ENCODE measurements at places on chromosomes 5 and 9.
A peak's percentile ranks its signal among the peaks of the same experiment; 100 is the strongest.

- no peak for DNase-seq
Measured at GRCh38 chr9:133304158-133304470, 29.1 kb upstream of the ABO start.

GRCh38 chr9:101860920-101861319 lies 122.5 kb upstream of the GRIN3A start:
- no peak for DNase-seq

- DNase-seq, result no peak
Measured at GRCh38 chr5:111960476-111961215, 203.7 kb upstream of the NREP start.

GRCh38 chr5:173501922-173502321 lies 114.5 kb downstream of the BOD1 start:
- no peak for DNase-seq

GRCh38 chr9:114034196-114034595 lies 43.9 kb downstream of the AMBP start:
- DNase-seq, result no peak

- no peak for DNase-seq
Measured at GRCh38 chr9:134436911-134437310, 110.7 kb downstream of the RXRA start.

- DNase-seq, result no peak
Measured at GRCh38 chr5:117859176-117859575, 1129.2 kb downstream of the DTWD2 start.

GRCh38 chr5:154771383-154771901 lies 16.3 kb downstream of the LARP1 start:
- DNase-seq, result no peak

DNA sequence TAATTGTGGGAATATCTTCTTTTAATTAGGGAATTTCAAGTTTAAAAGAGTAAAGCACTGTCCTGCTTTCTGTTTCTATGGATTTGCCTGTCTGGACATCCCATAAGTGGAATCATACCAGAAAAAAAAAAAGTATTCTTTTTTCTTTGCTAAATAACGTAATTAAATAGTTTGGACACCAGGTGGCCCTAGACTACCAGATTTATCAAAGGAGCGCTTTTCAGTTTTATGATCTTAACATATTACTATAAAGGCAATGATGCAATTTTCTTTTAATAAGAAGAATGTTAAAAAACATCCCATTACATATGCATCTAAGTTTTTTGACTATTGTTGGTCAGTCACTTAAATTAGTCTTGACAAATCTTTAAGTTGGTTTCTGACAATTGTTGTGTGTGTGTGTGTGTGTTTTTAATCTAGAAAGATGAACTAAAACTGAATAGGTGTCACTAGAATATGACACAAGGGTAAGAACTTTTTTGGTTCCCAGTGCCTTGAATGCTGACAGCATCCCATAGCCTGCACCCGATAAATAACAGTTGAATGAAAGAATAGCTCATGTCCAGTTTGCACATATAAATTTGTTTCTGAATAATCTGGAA lies 49.5 kb downstream of the C5orf22 start:
- DNase-seq, result no peak

GRCh38 chr9:132837501-132838286 lies 40.4 kb downstream of the AK8 start:
- DNase-seq, result no peak

DNA sequence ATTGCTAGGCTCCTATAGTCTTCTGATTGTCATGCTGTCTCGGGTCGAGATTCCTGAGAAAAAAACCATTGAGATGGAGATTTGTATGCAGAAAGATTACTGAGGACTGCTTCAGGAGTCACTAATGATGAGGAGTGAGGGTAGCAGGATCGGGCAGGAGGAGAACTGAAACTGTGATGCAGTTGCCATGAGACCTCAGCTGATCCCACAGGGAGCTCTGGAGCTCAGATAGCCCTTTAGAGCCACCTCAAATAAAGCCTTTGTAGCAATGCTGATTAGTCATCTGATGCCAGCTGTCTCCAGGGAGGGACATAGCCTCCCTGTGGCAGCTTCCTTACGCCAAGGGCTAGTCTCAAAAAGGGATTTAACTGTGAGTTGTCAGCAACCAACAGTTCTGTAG lies 256.9 kb downstream of the DMAC1 start:
- DNase-seq, result no peak

DNA sequence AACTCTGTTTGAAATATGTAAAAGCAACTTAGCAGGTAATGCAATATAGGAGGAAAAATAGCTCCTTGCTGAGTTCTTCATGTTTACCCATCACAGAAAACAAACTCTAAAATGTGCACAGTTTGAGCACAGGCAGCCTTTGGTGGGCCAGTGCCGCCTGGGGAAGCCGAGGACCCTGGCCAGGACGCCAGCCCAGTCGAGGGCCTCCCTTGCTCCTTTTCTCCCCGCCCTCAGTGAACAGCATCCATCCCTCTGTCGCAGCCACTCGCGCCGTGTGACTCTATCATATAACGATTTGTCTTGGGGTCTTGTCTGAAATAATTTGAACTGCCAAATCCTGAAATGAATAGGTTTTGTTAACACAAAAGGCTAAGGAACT lies 286.7 kb upstream of the IRX4 start:
- no peak for DNase-seq

DNA sequence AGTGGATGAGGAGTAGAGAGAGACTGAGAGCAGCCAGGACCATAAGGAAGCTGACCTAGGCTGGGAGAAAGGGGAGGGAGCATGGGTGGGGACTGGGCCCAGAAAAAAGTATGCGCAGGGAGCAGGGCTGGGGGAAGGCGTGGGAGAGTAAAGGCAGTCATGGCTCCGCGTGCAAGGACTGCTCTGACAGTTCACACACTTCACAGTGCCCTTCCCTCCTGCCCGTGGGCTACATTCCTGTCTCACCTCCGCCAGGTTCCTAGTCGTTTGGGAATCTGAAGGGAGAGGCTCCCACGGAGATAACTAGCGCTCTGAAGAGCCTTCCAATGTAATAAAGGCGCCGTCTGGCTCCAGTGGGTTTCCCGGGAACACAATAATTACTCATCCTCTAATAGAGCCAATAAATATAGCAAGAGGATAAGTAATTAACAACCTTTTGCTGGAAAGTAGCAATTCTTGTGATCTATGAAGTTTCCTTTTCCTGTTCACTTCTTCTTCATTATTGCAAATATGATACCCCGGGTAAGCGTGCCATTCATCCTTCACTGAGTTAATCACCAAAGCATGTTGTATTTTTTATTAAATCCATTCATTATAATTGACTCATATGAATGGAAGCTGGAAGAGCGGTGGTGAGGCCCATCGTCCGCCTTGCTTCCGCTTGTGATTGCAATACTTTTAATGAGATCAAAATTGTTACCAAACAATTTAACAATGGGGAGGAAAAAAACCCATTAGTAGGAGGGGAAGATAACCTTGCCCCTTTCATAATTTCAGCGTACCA lies 39.3 kb downstream of the TTLL11 start:
- no peak for DNase-seq

- peak; percentile 4 for DNase-seq
Measured at GRCh38 chr5:35651002-35651756, 33.5 kb downstream of the SPEF2 start.

DNA sequence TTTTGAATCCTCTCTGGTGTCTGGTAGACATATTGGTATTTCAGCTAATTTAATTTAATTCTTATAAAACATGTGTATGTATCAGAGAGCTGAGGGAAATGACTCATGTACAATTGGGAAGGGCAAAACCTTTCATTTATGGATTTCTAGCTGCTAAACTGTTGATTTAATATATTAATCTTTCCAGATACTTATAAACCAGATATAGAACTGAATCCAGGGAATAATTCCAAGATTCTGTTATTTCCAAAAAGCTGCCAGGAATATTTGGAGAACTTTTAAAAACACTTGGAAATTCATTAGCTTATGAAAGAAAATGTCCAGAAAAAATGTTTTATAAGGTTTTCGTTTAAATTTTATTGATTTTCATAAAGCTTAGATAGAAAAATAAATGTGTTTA lies 295.5 kb downstream of the YTHDC2 start:
- DNase-seq, result no peak

GRCh38 chr9:88692827-88693226 lies 157.8 kb downstream of the NXNL2 start:
- DNase-seq, result no peak

- no peak for DNase-seq
Measured at GRCh38 chr5:116448450-116448849, 126.2 kb downstream of the SEMA6A start.

DNA sequence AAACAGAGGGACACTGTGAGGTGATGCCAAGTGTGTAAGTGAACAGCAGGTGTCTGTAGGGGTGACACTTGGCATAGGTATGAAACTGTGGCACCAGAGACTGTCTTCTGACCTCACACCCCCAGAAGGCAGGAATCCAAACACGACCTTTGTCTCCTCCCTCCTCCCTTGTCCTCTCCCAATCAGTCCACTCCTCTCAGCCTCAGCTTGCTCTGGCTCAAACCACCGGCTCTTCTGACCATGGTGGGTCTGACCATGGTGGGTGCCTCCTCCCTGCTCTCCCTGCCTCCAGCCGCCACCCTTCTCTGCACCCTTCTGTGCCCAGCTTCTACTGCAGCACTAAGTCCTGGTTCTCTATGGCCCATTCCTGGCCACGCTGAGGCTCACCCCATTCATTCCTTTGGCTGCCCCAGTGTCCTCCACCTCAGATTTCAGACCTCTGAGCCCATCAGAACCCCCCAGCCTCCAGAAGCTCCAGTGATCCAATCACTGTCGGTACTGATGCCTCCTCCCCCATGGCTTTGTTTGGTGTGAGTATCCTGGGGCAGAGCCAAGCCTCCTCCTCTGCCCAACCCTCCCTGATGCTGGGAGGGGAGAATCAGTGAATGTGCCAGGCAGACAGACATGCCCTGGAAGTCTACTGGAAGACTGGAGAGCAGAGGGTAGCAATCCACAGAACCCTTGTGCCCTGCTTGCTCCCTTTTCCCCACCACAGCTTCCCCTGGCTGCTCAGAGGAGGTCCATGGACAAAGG lies 1.7 kb upstream of the ARID3C start:
- no peak for DNase-seq

GRCh38 chr5:117486261-117486660 lies 911.6 kb upstream of the SEMA6A start:
- DNase-seq, result no peak

DNA sequence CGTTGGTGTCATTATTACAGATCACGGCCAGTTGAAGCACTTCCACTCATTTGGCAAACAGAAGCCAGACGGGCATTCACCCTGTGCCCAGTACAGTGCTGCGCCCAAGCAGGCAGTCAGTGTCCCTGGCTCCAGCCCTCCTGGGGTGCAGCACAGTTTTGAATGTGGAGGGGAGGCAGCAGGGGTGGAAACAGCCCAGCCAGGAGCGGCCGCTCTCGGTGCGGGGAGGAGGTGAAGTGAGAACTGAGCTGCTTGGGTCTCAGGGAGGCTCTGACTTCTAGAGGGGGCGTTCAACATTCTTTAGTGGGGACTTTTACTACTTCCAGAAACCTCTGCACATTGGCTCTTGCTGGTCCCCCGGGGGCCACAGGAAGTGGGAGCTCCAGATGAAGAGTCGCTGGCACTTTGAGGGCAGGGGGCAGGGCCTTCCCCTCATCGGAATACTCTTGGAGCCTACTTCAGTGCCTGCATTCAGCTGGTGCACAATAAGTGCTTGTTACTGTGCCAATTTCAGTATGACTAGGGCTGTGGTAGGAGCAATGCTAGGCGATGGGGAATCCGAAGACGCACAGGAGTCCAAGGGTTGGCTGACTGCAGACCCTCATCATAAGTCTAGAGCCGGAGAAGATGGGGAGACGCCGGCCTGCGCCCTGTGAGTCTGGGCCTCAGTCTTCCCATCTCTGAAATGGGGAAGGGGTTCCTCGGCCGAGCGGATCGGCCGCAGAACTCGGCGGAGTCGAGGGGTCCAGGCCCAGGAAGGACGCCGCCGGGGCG lies 492 bp upstream of the NEK6 start:
- no peak for DNase-seq

GRCh38 chr5:73661753-73662152 lies 35.8 kb downstream of the ARHGEF28 start:
- no peak for DNase-seq

DNA sequence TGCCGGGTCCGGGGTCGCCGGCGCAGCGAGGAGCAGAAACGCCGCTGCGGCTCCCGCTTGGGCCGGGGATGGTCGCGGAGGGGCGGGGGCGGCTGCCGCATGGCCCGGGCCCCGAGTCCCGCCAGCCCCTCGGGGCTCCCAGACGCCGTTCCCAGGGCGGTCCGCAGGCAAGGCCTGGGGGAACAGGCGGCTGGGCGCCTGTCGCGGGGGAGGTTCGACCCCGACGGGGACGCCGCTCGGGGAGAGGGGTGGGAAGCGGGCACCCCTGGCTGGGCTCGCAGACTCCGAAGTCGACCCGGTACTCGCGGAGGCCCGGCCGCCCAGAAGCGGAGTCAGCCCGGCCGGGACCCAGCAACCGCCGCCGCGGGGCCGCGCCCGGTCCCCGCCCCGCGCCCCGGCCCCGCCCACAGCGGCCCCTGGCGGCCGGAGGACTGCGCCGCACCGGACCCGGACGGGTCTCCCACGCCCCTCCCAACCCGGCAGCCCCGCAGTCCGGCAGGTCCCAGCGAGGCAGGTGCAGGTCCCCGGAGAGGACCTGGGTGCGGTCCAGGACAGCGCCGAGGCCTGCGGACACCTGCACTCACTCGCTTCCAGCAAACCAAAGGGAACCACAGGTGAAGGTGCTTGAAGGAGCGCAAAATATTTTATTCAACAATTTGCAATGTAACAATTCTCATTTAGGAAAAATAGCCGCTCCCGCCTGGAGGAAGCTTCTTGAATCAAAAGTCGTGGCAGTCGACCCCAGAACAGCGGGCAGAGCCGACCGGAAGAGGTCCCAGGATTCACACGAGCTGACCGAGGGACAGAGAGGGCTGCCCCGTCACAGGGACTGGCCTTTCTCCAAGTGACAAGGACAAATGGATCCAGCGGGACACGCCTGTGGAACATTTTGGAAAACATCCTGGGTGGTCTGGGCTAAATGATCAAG lies at the start of gene INPP5E:
INPP5E (minus strand) TSS at position 365 of the 928 bp plus-strand sequence. CDS start 426 bp downstream, outside the sequence.
- no peak for DNase-seq

GRCh38 chr9:134686896-134687295 lies 45.3 kb downstream of the COL5A1 start:
- no peak for DNase-seq

DNA sequence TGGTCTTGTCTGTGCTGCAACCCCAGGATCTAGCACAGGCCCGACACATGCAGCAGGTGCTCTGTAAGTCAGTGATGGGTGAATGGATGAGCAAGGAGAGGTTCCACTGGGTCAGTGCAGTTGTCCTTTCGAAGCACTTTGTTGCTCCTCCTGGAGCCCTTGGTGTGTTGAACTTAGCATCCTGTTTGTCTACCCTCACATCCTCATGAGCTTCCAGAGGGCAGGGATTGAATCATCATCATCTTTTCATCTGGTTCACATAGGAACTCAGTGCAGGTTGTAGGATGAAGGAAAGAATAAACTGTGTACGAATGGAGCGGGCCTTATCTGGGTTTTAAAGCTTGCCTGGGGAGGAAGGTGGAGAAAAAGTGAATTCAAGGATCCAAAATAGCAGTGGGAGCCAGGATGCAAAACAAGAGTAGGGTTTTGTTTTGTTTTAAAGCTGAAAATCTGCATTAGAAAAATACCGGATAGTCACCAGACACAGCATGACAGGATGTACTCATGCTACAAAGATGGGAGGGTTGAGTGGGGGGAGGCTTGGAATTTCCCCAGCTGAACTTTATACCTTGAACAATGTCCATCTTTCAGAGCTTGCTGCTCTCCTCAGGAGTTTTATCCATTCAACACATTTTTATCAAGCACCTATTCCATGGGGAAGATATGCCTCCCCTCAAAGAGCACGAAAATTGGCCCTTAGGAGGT lies 55.8 kb downstream of the PTTG1 start:
- no peak for DNase-seq

- no peak for DNase-seq
Measured at GRCh38 chr5:135188233-135188914, 154.3 kb upstream of the PITX1 start.

- no peak for DNase-seq
Measured at GRCh38 chr9:127640908-127641545, 28.9 kb downstream of the STXBP1 start.

All from caudate nucleus (tissue), 63 donors.